ENCODE measurements at places on chromosomes 7 and 10.

DNA sequence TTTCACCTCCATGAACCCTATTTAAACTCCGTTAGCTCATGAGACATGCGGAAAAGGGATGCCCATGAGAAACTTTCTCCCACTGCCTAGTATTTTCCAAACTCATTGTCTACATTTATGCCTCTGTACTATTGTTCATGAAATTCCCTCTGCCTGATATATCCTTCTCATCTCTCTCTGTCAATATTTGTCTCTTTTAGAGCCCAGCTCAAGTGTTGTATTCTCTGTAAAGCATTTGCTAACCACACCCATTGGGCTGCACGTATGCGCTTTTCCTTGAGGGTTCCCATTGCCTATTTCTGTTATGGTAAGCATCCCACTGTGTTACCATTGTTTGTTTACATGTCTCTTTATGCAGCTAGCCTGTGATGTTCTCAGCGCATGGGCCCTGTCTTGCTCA lies 211.4 kb downstream of the MDFIC start:
- no peak for DNase-seq

DNA sequence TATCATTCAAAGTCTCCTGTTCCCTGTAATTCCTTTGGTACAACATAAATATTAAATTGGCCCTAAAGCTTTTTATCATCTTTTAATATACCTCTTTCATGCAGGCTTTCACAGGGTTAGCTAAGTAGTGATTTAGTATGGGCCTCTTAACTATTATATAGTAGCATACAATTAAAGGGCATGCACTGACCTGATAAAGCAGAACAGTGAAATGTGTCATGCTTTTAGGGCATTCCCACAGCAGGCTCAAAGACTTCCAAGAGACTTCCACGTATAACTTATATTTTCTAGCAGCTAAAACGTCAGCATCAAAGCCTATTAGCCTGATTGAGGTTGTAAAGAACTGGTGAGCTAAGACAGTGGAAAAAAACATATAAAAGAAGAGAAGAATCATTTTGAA lies 35.3 kb downstream of the SAMD8 start:
- DNase-seq, result no peak

- DNase-seq, result no peak
These were observed 22.7 kb downstream of the WIPI2 start for GRCh38 chr7:5212633-5213285.

DNA sequence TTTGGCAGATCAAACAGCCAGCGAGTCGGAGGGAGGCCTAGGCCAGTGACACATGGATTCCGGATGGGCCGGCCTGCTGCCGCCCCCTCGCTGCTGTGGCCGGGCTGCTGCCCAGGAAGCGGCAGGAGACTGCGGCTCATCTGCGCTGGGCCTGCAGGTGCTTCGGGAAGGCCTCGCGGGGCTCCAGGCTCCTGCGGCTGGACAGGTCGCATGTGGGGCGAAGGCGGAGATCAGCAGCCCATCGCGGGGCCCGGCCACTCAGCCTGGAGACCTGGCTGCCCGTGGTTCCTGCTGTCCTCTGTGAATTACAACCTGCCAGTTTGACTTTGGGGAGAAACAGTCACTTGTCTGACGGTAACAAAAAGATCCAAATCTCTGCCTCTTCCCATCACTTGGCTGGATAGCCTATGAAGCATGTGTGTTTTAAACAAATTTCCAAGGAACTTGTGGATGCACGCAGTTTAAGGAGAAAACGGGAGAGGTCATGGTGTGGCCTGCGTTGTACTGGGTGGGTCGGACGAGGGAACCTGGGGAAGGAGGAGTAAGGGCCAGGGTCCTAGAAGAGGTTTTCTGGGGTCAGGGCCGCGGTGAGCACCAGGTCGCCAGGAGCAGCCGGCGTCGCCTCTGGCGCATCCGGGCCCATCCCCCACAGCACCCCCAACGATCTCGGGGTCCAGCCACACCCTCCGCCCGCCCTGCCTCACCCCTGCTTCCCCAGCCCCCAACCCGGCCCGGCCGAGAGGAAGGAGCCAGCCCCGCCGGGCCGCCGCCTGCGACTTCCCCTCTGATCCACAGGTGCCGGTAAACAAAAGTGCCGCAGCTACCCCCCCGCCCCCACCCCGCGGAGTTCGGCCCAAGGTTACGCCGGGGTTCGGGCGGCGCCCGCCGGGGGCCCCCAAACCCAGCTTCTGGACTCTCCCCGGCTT lies 1.6 kb downstream of the SPOCK2 start:
- DNase-seq, result no peak

DNA sequence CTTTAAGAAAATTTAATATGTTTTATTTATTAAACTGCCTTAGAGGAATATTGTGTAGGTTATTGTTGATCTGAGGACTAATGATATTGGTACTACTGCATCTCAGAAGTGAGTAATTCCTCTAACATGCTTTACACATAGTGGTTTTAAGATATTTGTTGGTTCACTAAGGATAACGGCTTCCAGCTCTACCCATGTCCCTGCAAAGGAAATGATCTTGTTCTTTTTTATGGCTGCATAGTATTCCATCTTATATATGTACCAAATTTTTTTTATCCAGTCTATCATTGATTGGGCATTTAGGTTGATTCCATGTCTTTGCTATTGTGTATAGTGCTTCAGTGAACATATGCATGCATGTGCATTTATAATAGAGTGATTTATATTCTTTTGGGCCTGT lies 20.1 kb downstream of the NXPH1 start:
- no peak for DNase-seq

- no peak for DNase-seq
These were observed 6.1 kb downstream of the NYAP1 start for GRCh38 chr7:100489824-100490223.

DNA sequence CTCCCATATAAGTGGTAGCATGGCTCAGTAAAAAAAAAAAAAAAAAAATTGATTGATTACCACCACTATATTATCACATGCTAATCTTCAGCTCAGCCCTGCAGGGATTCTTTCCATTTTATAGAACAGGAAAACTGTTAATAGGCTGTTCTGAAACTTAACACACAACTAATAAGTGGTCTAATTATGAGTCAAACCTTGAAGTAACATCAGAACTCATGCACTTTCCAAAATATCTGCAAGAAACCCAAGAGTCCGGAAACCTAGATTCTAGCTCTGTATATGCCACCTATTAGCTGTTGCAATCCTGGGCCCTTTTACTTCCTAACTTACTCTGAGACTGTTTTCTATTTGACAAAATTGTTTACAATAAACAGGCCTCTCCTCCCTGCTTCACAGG lies 23.9 kb downstream of the SEM1 start:
- DNase-seq, result no peak

- no peak for DNase-seq
These were observed 36.3 kb upstream of the DIP2C start for GRCh38 chr10:725786-726185.
